Fibroblast of the aortic adventitia (primary cell): ENCODE measurements at places on chromosomes 12 and 14. TPM values are rescaled to one million over a fixed set of nuclear protein-coding genes. Genes with fewer than 3 reads are reported as not detected.

NELL2 gene
- total RNA-seq: 0.36 and 4.6 TPM in 2 replicates

KRT81 gene
- not detected in 2 replicates for total RNA-seq

KCNMB4 gene
- total RNA-seq: 2.0 TPM in 2 replicates

DIO2 gene
- 0.74 and 66.0 TPM in 2 replicates for total RNA-seq

ERP27 gene
- total RNA-seq: 0.18 TPM in 1 of 2 replicates, not detected in the other

PTPRO gene
- total RNA-seq: 0.57 and 3.1 TPM in 2 replicates

DHRS4L2 gene
- total RNA-seq: 5.5 and 8.3 TPM in 2 replicates

RIPK3 gene
- 0.99 and 3.0 TPM in 2 replicates for total RNA-seq

TTC9 gene
- total RNA-seq: 0.16 and 0.45 TPM in 2 replicates

SOAT2 gene
- 0.09 TPM in 1 of 2 replicates, not detected in the other for total RNA-seq

GPR84 gene
- total RNA-seq: not detected in 2 replicates

TRPV4 gene
- 0.25 and 2.1 TPM in 2 replicates for total RNA-seq
